CD4-positive, alpha-beta T cell treated with Interleukin-6 for 4 hours (primary cell): ENCODE measurements at places on chromosomes 5 and 9.
A peak's percentile ranks its signal among the peaks of the same experiment; 100 is the strongest.

DNA sequence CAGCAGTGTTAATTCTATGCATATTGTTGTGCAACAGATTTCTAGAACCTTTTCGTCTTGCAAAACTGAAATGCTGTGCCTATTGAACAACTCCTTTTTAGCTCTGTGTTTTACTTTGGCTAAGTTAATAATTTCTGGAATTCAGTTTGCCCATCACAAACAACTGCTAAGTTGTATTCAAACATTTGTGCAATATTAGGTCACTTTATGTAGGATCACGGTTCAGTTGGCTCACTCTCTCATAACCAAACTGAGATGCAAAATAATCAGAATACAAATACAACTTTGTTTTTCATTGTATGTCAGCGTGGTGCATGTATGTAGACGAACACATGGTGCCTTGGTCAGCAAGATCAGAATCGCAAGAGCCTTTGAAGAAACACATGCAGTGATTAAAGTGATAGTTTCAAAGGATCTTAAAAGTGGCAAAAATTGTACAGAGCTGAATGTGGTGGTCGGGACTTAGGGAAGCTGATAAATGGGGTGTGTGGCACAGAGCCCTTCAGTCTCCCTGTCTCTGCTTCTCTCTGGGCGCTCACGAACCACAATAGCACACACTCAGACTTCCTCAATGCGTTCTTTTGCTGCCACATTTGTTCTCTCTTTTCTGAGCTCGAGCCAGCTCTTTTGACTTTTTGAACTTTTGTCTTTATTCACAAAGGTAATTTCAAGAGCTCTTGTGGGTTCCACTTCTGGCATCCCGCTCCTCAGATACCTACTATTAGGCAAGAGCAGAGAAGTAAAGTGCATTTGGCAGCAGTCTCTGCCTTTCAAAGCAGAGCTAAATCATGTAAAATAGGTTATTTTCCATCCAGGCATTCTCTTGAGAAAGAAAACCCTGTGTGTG is 112.4 kb upstream of the CTSL start:
- no peak for DNase-seq

- no peak for DNase-seq
These were observed 146.3 kb downstream of the SNX18 start for GRCh38 chr5:54663866-54664265.

DNA sequence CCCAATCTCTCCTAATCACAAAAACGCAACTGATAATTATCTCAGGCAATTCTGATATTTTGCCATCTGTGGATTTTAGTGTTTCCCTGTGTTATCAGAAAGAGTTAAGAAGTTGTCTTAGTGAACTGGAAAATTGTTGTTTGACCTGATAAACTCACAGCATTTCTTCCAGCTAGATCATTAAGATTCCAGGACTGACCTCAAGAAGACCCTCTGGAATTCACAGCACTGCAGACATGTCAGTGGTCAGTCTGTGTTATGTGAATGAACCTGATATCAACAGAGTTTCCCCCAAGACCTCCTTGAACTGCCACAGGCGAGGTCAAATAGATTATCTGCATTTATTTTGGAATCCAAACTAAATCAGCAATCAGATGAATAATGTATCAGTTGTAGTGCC is 174.7 kb downstream of the FBXL7 start:
- no peak for DNase-seq

DNA sequence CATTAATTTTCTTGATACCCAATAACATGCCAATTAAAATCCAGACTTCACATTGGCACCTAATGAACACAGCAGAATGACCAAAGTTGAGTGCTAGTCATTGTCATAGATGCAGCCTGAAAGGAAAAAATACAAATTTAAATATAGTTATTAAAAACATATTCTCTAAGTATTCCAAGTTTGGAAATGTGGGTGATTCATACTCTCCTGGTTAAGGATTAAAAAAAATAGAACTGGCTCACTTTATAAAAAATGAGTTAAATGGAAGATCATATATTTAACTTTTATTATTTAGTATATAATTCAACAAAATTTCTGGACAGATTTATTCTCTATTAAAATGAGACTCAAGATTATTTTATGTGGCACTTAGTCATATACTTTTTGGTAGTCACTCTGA is 33.2 kb upstream of the RICTOR start:
- no peak for DNase-seq

DNA sequence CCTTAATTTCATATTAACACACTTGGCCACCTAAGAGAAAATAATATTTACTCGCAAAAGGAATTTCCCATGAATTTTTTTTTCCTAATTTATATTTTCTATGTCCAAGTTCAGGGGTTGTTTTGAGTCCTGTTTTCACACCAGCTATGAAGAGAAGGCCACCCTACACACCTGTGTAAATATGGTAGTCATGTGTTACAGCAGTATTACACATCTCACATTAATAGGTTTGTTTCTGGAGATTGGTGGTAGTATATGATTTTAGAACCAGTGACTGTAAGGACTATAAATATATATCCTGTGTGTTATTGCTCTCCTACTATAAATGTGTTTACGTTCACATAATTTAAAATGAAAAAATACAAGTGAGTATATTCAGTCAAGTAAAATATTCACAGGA is 147.5 kb downstream of the PAM start:
- no peak for DNase-seq

DNA sequence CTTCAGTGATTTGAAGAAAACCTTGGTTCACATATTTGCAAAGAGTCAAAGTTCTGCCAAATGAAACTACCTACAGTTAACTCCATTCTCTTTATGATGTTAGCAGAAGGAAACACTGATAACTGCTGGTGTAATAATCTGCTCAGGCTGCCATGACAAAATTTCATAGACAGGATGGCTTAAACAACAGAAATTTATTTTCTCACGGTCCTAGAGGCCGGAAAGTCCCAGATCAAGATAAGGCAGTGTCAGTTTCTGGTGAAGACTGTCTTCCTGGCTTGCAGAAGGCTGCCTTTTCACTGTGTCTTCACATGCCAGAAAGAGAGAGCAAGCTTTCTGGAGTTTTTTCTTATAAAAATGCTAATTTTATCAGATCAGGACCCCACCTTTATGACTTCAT is 102.4 kb upstream of the PARP8 start:
- peak; percentile 16 for DNase-seq

- no peak for DNase-seq
These were observed 28.2 kb downstream of the C9orf152 start for GRCh38 chr9:110179734-110180133.

- no peak for DNase-seq
These were observed 45.2 kb upstream of the GLIPR2 start for GRCh38 chr9:36091026-36091953.

- no peak for DNase-seq
These were observed 817.5 kb downstream of the EFNA5 start for GRCh38 chr5:106853266-106853665.

DNA sequence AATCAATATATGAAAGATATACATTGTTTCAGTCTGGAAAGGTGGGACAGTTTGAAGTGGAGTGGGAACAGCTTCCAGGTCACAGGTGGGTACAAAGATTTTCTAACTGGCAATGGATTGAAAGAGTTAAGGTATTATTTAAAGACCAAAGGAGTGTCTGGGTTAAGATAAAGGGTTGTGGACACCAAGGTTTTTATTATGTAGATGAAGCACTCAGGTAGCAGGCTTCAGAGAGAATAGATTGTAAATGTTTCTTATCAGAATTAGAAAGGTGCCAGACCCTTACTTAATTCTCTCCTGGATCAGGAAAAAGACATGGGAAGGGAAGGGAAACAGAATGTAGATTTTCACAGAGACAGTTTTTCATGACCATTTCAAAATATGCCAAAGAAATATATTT is 1174.8 kb downstream of the MAT2B start:
- no peak for DNase-seq

DNA sequence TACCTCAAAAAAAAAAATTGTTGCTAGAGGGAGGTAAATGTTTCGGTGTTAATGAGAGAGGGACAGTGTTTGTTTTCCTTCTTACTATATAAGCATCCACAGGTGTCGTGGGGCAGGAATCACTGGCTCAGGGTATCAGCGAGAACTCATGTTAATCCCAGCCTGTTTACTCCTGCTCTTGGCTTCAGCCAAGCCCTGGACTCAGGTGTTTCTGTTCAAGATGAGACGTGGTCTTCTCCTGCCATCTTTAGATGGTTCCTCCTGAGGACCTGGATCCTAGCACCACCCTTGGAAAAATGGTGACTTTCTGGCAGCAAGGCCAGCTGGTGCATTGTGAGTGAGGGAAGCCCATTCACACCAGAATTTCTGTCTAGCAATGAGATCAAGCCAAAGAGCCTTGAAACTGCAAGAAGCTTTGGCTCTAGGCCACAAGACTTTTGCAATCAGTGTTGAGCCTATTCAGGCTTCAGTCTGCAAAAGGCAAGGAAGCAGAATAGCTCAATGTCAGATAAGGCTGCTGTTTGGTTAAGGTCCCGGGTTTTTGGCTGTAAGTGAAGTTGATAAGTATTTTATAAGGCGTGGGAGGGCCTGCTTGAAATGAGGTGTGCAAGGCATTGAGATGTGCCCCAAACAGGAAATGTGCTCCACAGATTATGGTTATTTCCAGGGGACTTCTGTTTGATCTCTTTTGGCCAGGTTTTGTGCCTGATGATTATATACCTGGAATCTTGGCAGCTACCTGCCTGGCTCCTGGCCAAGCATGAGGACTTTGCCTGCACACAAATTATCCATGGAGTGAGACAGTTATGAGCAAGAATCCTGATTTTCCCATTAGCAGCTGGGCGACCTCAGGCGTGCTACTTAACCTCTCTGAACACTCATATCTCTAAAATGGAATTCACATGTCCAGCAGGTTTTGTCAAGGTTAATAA is 99.8 kb downstream of the TENT4A start:
- no peak for DNase-seq

- no peak for DNase-seq
These were observed 248.6 kb upstream of the KLF4 start for GRCh38 chr9:107737987-107738743.

GRCh38 chr9:98176391-98177259 is 15.8 kb downstream of the CORO2A start:
- DNase-seq, result no peak

- no peak for DNase-seq
These were observed 230.9 kb downstream of the EFNA5 start for GRCh38 chr5:107439832-107440231.

GRCh38 chr5:57493034-57493433 is 10.4 kb upstream of the ACTBL2 start:
- DNase-seq, result no peak

- peak; percentile 19 for DNase-seq
These were observed 624 bp downstream of the FBXW11 start for GRCh38 chr5:172005708-172006320.

GRCh38 chr9:115391168-115391825 is 273.3 kb upstream of the TNC start:
- no peak for DNase-seq

DNA sequence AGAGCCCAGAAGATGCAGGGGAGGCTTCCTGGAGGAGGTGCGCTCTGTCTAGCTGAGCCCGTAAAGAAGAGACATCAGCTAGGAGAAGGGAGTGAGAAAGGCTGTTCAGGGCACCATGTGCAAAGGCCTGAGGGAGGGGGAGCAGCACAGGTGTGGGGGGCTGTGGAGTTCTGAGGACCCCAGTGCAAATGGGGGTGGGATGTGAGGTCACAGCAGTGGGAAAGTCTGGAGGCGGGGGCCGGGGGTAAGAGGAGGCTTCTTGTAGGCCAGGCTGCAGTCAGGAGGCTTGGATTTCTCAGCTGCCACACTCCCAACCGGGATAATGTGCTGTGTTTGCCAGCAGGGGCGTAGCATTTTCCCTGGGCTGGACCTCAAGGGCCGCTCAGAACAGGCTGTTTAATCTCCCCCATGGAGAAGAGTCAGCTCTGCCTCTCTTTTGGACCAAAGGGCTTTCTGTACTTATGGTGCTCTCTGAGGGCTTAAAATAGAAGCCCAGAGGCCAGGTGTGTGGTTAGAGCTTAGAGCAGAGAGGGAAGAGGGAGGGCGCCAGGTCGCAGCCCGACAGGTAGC is 5.7 kb downstream of the NEURL1B start:
- no peak for DNase-seq

DNA sequence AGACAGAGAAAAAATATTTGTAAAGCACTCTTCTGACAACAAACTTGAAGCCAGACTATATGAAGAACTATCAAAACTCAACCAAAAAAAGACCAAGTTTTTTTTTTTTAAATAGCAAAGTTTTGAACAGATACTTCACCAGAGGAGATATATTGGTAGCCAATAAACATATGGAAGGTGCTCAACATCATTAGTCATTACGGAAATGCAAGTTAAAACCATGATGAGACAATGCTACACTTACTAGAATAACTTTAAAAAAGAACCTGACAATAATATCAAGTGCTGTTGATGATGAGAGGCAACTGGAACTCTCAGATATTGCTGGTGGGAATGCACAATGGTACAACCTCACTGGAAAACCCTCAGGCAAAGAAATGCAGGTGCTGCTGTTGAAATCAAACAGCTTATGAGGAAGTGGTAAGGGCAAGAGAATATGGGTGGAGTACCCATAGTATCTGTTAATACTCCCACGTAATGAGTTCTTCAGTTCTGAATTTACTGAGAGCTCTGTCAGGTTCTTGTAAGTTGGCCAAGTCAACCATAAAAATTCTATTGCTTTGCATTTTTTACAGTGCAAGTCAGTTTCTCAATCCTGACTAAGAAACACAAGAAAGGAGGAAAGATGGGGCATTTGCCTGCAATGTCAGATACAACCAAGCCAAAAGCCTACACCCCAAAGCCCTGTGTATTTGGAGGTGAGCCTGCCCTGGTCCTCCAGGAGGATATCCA is 87.3 kb upstream of the GNAQ start:
- no peak for DNase-seq

DNA sequence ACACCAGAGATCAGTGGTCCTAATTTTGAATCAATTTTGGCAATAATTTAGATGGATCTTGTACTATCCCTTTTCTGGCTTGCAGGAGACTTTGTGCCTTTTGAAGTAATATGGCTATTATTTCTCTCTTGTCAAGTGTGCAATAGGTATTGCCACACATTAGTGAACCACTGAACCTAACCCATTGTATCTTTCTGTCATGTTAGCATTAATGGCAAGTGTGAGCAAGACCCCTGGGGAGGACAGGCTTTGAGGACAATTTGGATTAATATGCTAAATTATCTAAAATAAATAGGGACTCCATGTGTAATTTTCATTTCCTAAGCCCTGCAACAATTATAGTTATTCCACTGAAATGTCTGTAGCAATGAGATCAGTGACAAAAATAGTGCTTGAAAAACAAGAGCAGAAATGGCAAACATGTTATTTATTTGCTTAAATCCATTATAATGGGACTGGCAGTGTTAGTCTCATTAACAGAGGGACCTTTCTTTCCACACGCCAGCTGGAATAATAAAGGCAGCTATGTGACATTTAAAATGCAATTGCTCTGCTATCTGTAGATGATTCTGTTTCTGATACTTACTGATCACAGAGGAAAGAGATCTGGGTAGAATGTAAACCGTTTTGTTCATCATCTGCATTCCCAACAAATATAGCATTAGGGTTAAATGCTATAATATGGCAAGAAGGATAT is 753.3 kb upstream of the ZNF608 start:
- DNase-seq, result no peak

DNA sequence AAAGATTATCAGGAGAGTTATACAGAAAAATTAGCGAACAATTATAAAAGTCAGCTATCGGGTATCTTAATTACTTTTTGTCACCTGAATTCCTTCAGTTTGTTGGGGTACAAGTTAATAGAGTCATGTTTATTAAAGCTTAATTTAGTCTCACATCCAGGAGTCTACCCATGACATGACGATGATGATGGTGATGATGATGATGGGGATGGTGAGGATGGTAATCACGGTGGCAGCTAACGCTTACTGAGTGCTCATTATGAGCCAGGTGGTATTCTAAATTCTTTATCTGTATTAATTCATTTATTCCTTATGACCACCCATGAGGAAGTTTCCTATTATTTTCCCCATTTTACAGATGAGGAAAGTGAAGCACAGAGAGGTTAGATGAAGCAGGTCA is 208.6 kb upstream of the KIF2A start:
- no peak for DNase-seq
